ENCODE measurements at places on chromosomes 6 and 20.
A peak's percentile ranks its signal among the peaks of the same experiment; 100 is the strongest.

- no peak for DNase-seq
Observed at GRCh38 chr6:143718472-143718871, 40.7 kb downstream of the PHACTR2 start.

GRCh38 chr6:135346747-135347146, 150.8 kb downstream of the AHI1 start:
- no peak for DNase-seq

GRCh38 chr6:53795702-53796450, 1.1 kb downstream of the LRRC1 start:
- DNase-seq: no peak

DNA sequence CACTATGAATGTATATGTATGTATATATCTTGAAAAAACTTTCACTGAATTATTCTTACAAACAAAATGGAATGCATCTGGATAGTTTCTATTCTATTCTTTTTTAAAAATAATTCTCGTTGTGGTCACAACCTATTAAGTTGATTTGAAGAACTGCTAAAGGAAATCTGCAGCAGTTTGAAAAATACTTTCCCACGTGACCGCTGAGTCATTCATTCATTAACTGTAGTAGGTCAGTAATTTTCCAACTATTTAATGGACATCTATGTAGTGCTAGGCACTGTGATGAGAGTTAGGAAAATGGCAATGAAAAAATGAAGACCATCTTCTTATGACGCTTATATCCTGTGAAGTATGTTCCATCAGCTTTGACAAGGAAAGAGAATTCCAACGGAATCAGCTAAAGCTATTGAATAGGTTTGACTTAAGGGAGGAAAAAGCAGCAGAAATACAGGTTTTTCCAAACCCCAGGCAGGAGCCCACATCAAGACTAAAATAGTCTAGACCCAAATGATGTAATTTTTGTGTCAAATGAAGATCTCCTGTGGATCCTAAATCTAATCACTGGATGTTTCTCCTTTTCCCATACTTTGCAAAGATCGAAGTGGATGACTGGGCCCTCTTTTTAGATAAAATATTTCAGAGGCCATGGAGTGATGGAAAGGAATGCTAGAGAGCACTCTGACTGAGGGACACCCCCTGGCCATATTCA, 4.1 kb upstream of the EFHC1 start:
- no peak for DNase-seq

GRCh38 chr6:113758214-113758613, 98.9 kb upstream of the MARCKS start:
- no peak for DNase-seq

DNA sequence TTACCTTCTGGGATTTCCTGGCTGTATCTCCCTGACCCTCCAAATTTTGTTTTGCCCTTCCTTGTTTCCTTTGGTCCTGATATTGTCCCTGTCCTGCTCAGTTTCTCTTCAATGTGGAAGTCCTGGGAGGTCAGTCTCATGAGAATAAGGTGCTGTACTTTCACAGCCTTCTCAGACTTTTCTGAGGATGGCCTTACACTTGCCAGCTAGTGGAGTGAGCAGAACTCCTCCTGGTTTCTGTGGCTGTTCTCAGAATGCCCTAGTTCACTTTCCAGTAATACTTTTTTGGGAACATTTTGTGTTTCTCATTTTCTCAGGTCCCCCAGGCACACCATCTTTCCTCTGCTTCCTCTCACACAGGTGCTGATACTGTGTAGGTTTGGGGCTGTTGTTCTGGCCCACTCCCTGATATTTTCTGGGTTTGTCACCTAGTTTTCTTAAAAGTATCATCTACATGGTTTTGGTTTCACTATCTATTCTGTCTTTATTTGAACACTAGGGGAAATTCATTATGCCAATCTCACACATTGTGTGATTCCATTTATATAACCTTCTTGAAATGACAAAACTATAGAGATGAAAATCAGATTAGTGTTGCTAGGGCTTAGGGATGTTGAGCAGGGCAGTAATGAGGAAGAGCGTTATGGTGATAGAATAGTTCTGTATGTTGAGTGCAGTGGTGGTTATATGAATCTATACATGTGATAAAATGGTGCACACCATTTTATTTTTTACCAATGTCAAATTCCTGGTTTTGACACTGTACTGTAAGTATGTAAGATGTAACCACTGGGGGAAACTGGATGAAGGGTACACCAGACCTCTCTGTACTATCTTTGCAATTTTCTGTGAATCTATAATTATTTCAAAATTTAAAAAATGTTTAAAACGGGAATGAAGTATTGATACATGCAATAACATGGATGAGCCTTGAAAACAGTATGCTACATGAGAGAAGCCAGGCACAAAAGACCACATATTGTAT, 27.2 kb upstream of the BRPF3 start:
- no peak for DNase-seq

- DNase-seq: no peak
Observed at GRCh38 chr20:42531508-42531961, 658.2 kb downstream of the PTPRT start.

- DNase-seq: no peak
Observed at GRCh38 chr6:2914318-2914660, 11.2 kb upstream of the SERPINB9 start.

- DNase-seq: no peak
Observed at GRCh38 chr20:34350095-34350494, 13.0 kb upstream of the ITCH start.

GRCh38 chr20:23167431-23167830, 81.3 kb upstream of the CD93 start:
- DNase-seq: no peak

GRCh38 chr6:108159981-108160380, 5.8 kb upstream of the NR2E1 start:
- DNase-seq: no peak

DNA sequence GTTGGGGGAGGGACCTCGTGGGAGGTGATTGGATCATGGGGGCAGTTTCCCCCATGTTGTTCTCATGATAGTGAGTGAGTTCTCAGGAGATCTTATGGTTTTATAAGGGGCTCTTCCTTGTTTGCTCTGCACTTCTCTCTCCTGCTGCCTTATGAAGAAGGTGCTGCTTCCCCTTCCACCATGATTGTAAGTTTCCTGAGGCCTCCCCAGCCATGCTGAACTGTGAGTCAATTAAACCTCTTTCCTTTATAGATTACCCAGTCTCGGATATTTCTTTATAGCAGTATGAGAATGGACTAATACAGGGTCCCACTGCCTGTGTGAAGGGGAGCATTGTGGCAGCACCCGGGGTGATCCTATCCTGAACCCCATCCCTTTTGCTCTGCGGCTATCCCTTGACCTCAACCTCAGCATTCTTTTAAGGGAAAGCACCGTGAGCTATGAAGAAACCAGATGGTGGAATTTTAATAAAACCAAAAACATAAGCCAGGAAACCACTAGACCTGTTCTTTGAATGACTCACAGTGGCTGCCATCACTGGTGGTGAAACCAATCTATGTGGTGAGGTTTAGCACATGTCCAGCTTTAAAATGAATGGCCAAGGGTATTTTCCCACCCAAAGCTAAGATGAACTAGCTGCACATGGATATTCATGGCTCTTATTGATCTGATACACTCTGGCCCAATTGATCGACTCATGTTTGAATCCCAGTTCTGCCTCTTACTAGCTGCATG, 62.2 kb downstream of the ZDHHC14 start:
- peak; percentile 22 for DNase-seq

GRCh38 chr6:95469511-95469910, 107.8 kb upstream of the MANEA start:
- no peak for DNase-seq

DNA sequence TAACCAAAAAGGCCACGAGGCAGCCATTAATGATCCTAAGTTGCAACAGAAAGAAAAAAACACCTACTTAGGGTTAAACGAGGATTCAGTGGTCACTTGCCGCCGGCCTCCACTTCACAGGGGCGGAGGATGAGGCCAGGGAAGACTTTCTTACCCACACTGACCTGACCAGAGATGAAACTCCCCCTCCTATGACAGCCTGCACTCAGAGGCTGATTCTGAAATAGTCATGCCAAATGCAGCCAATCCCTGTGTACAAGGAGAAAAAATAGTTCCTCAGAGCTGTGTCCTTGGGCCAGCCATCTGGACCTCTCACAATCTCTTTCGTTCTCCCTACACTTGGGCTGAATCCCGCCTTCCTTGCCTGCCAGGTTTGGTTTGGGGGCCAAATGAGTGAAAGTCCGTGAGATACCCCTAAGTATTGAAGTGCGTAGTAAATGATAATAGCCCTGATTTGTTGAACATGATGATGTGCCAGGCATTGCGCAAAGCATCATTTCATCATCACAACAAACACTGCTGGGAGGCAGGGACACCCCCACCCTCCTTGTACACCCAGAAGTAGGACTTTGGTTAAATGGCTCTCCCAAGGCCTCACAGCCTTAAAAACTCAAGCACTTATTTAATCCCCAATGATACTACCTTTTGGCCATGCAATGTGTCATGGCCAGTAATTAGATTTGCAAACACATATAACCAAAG, 3.2 kb upstream of the IRF4 start:
- DNase-seq: no peak

DNA sequence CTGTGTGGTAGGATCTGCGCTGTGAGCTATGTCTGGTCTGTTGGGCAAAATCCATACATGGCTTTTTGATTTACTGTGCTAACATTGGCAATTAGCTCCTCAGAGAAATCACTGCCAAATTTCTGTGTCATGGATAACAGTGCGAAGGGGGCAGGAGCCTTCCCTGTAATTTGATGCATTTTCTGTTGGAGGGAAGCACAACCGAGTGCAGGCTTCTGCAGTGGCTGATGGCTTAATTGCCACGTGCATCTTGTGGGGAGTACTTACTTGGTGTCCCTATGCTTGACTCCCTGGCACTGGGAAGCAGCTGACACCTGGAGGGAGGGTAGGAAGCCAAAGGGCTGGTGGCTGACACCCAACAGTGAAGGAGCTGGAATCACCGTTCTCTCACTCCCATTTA, 99.3 kb upstream of the PROKR2 start:
- no peak for DNase-seq

GRCh38 chr6:31689249-31690110, 8.6 kb upstream of the LY6G5C start:
- DNase-seq: no peak

DNA sequence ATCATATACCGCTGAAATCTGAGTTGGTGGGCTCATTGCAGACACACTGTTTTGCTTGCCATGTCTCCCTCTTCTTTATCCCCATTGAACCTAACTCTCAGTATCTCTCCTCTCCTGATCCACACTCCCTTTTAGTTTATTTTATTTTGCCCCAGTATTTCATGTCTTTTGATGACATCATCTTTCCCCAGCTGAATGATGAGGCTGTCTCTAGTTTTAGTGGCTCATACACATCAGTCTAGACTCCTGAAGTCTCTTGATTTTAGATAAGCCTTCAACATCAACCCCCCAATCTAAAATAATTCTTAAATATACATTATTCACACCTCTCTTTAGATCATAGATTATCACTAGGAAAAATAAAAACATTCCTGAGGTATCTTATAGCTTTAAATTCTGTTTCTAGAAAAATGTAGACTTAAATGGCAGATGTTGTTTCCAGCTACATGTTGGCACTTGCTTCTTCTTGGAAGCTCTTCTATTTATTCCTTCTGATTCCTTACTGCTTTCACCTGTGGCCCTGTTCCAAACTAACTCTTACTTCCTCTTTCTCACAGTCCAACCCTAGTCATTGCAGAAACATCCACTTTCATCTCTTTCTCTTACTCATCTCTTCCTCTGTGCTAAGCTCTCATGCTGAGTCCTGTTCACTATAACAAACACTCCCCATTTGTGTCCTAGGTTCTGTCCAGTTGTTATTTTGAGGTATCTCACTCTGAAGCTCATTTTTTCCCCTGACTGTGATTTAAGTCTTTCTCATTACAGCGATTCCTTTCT, 191.9 kb upstream of the SLC35B3 start:
- DNase-seq: no peak

- DNase-seq: no peak
Observed at GRCh38 chr6:9646342-9647070, 768.4 kb downstream of the TFAP2A start.

- no peak for DNase-seq
Observed at GRCh38 chr20:51591871-51592270, 49.4 kb upstream of the NFATC2 start.

- no peak for DNase-seq
Observed at GRCh38 chr6:73516514-73517489, 4.0 kb downstream of the EEF1A1 start.

- DNase-seq: no peak
Observed at GRCh38 chr6:10587656-10588406, 66.7 kb downstream of the GCNT2 start.

- no peak for DNase-seq
Observed at GRCh38 chr20:63095718-63096654, 89.2 kb upstream of the BHLHE23 start.

DNA sequence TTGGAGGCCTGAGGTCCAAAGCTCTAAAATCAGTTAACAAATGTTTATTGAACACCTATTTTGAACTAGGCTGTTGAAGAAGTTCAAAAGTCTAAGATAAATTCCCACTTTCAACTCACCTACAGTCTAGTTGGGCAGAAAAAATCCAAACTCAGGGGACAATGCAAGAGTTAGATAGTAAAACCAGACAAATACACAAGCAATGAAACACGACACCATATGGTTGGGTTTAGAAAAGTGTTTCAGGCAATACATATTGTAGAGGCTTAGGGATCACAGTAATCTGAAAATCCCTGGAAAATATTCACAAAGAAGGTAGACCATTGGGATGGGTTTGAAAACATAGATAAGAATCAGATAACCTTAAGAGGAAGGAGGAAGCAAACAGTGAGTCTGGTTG, 1.3 kb upstream of the CARMIL1 start:
- DNase-seq: no peak

GRCh38 chr6:30743099-30744053, 889 bp upstream of the FLOT1 start:
- DNase-seq: peak; percentile 24

GRCh38 chr20:41256516-41256915, 61.0 kb downstream of the ZHX3 start:
- DNase-seq: no peak

GRCh38 chr6:49744259-49744658, at the start of gene CRISP3:
CRISP3 (minus strand) TSS chr6:49744388; CDS start chr6:49744367, 21 bp downstream.
- DNase-seq: no peak

DNA sequence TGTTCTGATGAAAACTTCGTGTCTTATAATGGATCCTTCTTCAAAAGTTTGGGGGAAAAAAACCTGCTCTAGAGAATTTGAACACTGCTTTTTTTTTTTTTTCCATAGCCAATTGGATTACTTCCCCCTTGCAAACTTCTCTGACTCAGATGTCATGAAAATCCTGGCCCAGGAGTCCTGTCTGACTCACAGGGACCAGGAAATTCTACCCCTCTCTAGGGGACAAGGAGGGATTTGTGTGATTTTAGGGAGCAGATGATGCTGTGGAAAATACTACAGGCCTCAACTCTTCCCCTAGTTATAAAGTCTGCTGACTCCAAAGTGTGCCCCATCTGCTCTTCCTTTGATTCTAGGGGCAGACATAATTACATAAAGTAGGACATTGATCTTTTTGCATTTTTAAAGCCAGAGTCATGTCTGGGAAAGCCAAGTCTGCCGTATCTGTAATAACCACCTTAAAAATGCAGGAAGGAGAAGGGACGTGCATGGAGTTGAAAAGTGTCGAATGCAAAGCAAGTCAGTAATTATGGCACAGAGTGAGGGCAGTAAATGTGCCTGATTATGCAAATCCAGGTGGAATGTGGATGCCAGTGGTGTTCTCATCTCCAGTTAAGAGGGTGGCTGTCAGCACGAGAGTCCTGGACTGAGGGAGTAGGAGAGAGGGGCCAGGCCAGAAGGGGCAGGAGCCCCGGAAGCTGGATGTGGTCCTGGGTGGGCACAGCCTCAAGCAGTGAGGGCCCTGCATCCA, 144.3 kb upstream of the SULF2 start:
- no peak for DNase-seq

GRCh38 chr6:133408543-133408942, 167.4 kb downstream of the EYA4 start:
- DNase-seq: no peak

GRCh38 chr20:19254956-19255355, 42.5 kb downstream of the SLC24A3 start:
- DNase-seq: no peak

All from hepatic stellate cell (primary cell).